Spinal cord (tissue), 10 donors: ENCODE measurements at places on chromosomes 3 and 15. TPM values are rescaled to one million over a fixed set of nuclear protein-coding genes. Genes with fewer than 3 reads are reported as not detected.

Gene CCR5
- 0.48 TPM for polyA plus RNA-seq

Gene BFSP2
- polyA plus RNA-seq: not detected

DNA sequence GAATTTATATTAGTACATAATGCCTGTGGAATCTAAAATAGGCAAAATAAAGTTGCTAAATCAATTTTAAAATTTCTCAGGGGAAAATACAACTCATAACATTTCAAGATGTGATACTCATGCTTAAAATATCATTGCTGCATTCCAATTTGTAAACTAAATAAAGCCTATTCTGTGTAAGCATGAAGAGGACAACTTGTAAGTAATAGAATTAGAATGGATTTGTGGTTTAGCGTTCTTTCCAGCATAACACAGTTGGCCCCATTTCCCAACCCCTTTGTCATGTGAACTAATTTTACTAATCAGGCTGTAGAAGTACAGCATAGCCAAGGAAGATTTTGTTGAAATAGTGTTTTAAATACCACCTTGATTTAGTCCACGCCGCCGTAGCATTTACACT lies 437.2 kb downstream of the SI start:
- no peak for DNase-seq

- no peak for DNase-seq
Observed at GRCh38 chr3:110293660-110294059, 778.0 kb upstream of the NECTIN3 start.

- DNase-seq: no peak
Observed at GRCh38 chr3:108404368-108404767, 106.0 kb downstream of the MYH15 start.

DNA sequence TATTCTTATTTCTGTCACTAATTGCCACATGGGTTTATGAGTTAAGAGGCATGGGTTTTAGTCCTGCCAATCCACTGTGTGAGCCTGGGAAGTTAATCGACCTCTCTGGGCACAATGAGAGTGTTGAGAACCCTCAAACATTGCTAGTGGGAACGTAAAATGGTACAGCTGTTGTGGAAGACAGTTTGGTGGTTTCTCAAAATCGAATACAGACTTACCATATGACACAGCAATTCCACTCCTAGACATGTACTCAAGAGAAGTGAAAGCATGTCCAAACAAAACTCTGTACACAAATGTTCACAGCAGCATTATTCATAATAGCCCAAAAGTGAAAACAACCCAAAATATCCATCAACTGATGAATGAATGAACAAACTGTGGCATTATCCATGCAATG lies 5.7 kb upstream of the GNB5 start:
- no peak for DNase-seq

DNA sequence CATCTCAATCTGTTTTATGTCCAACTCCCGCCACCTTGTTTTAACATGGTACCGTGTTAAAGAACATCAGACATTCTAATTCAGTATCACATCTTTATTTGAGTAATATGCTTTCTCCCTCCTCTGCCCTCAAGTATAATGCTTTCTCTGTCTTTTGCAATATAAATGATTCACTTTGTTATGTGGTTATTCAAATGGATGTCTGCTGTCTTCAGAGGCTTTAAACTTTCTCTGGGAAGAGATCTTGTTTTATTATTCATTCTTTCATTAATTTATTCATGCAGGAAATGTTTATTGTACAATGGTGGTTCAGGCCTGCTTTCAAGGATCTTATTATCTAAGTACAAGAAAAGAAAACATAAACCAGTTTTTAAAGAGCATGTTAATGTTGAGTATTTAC lies 57.1 kb downstream of the RAP2B start:
- DNase-seq: no peak

DNA sequence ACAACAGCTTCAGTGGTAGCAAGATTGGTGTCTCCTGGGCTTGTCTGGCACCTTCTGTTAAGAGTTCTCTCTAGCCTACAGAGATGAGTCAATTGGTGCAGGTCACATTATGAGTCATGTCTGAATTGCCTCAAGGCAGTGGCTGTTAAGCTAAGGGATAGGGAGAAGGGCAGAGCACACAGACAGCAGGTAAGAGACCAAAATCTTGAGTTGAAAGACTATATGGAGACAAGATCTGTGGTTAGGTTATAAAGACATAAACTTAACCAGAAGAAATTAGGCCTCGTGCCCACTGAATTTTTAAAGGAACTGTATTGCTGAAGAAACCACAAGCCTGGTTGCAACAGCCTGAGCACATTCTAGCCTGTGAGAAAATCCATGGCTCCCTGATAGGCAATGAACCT lies 19.2 kb upstream of the KPNA1 start:
- DNase-seq: no peak

DNA sequence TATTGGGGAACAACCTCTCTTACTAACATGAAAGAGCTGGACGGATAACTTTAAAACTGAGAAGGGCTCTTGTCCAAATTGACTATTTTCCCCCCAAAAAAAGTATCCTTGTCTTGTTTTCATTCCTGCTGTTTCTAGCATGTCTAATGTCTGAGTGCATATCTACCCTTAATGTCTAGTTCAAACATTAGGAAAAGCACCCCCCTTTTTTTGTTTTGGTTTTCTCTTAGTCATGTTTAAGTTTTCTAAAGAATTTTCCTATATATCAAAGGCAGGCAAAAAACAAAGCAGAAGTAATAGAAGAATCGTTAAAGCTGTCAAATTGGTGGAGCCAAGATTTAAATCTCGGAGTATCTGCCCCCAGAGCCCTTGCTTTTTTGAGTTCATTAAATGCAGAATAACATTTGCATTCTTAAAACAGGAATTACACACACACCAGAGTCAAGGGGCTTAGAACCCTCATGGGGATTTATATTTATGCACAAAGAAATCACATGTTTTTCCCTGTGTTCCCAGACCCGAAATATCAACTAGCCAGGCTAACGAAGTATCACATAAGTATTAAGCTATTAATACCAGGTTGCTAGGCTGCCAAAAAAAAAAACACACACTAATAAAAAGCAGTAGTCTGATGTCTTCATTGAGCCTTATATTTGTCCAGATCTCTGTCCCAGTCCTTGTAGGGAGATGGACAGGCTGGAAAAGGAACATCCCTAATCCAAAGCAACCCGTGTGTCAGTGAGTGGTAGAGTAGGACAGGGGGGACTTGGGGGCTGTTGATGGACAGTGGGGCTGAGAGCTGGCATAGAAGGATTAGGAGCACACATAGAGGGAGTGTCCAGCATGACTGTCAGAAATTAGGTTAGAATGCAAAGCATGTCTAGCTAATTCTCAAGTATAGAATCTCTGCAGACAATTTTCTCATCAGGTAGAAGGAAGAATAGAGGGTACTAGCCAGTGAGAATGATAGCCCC lies 103.6 kb upstream of the BFSP2 start:
- no peak for DNase-seq

DNA sequence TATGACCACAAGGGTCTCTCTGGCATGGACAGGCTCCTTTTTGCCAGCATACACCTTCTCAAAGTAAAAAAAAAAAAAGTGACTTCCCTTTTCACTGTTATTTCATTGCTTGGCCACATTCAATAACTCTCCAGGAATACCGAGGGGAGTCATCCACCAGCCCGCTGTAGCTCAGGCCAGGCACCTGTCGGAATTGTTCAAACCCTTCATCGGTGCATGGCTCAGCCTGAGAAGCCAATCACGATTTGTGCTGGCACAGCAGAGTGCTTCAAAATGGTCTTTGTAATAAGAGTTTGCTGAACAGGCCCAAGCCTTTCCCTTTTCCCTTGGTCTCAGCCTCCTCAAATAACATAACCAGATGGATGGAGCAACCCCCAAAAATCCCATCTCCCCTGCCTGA lies 145.4 kb downstream of the PDZRN3 start:
- no peak for DNase-seq

GRCh38 chr3:188431553-188431952 lies 277.6 kb downstream of the LPP start:
- DNase-seq: no peak
